ENCODE measurements at places on chromosomes 11 and 22.
A peak's percentile ranks its signal among the peaks of the same experiment; 100 is the strongest.

- DNase-seq = no peak
Observed at GRCh38 chr22:28237112-28237511, 318.1 kb upstream of the PITPNB start.

- peak; percentile 70 for DNase-seq
Observed at GRCh38 chr11:92340839-92341238, 116.2 kb downstream of the FAT3 start.

DNA sequence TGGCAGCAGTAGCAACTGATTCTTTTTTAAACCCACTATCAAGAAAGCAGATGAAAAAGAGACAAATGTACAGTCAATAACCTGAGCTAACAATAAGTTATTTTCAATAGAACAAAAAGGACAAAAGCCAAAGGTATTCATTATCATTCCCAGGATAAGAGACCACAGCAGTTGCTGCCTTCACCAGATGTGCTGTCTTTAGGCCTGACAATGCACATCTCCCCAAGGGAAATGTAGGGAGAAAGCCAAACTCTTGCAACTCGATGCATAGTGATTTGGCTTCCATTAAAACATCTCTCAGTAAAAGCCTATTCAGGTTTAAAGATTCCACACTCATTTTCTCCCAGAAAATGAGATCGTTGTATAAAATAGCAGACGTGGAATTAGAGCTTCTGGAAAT is 210.7 kb downstream of the METTL15 start:
- no peak for DNase-seq

DNA sequence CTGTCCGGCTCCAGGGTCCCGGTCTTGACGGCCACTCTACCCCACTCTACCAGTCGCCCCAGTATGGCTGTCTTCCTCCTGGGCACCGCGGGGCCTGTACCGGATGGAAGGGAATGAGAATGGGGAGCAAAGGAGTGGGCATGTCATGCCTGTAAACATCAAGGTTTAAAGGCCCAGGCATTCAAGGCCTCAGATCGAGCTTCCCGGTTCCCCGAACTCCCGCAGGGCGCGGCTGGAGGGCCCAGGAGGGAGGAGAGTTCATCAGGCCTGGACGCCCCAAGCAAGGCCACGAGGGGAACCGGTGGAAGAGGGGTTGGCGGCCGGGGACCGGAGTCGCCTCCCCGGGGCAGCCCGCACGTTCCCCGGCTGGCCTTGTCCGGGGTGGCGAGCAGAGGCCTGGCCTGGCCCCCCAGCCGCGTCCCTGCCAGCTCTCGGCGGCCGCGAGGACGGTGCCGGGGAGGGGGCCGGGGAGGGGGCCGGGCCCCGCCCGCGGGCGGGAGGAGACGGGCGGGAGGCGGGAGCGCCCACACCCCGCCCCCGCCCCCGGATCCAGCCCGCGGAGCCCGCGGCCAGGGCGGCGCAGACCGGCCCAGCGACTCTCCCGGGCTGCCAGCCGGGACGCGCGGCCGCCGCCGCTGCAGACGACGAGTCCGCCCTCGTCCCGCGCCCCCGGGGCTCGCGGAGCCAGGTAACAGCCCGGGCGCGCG is at the start of gene CDC42EP1:
Gene CDC42EP1 (plus strand): TSS at position 580 of the 707 bp plus-strand sequence. CDS start 5,870 bp downstream, outside the sequence.
- peak; percentile 67 for DNase-seq

DNA sequence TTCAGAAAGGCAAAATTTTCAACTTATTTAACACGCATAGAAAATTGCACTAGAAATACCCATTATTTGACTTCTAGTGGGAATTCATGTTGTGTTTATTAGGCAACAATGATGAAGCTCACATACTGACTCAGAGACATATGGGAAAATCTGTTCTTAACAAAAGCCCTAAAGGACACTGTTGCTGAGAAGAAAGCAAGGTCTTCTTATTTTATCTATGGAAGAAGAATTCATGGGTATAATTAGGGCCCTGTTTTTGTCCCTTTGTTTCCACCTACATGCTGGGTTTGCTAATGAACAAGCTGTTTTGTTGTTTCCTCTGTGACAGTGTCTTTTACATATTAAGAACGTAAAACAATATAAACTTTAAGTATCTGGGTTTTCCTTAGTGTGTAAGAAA is 606.7 kb upstream of the ARHGAP42 start:
- DNase-seq = no peak

- DNase-seq = no peak
Observed at GRCh38 chr11:1894759-1895158, 3.1 kb upstream of the PRR33 start.

GRCh38 chr11:20369826-20370225 is 6.3 kb downstream of the HTATIP2 start:
- DNase-seq = no peak

DNA sequence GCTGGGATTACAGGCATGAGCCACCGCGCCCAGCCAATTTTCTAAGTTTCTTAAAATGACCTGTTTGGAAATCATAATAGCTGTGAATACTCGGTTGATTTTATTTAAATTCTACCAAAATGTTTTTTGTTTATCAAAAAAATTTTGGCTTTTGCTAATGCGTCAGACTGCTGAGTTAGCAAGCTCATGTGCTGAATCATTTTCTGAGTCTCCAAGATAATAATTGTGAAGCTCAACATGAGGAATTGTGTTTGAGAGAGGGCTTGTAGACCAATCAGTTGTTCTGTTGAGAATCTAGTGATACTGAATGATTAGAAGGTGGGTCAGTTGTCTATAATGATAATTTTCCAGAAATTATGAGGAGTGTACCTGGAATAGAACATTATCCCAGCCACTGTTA is 15.9 kb downstream of the RNF214 start:
- DNase-seq = no peak

DNA sequence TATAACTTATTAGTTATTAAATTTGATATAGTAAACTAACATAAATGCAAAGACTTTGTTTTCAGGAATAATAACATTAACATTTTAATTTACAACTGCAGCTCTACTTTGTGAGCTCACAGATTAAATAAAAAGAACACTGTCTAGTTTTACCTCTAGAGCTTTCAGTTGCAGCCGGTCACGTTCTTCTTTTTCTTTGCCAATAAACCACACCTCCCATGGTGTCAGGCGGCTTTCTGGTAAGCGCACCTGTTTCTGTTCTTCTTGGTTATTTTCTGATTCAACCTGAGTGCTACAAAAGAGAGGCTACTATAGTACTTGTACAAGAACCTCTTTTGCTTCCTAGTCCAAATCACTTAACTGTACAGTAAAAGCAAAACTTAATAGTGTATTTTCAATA is 5.8 kb downstream of the CCDC34 start:
- DNase-seq = no peak

- DNase-seq = no peak
Observed at GRCh38 chr11:104159356-104159755, 4.6 kb downstream of the PDGFD start.

GRCh38 chr22:45064313-45065278 is 54.8 kb upstream of the PHF21B start:
- peak; percentile 90 for DNase-seq

DNA sequence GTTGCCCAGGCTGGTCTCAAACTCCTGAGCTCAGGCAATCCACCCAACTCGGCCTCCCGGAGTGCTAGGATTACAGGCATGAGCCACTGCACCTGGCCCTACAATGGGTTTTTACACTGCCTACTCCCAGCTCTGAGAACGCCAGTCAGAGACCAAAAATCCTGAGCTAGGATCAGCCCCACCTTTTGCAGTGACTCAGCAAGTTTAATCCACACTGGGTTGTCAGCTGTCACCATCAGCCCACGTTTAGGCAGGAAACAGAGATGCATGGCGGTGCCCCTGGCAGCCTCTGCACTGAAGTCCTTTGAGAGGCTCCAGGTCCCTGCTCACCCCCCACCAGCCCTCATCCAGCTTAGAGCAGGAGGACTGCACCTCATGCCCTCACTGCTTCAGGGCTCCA is 117.6 kb downstream of the ARHGAP8 start:
- no peak for DNase-seq

DNA sequence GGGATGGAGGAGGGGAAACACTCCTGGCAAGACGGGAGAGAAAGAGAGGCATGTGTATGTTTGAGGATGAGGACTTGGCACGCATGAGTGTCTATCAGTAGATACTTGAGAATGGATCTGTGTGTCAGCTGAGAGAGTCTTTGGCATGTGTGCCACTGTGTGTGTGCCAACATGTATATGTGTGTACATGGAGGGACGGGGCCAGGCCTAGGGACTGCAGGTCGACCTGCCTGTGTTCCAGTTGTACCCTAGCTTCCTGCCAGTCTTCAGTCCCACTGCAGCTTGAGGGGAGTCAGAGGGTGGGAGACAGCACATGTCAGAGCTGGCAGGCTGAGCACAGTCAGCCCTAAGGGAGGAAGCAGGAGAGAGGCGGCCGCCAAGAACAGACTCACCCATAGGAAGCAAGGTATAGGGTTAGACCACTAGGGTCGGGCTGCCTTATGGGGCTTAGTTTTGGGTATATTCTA is 5.6 kb downstream of the CLCF1 start:
- no peak for DNase-seq

GRCh38 chr11:116641561-116642045 is 131.2 kb downstream of the BUD13 start:
- peak; percentile 18 for DNase-seq

GRCh38 chr11:93526641-93527583 is 16.3 kb downstream of the SMCO4 start:
- DNase-seq = no peak

- DNase-seq = peak; percentile 79
Observed at GRCh38 chr11:111911563-111912401, at the start of gene CRYAB. Gene CRYAB, minus strand, starts transcription at chr11:111911770. Its CDS starts 46 bp downstream, at chr11:111911724.

DNA sequence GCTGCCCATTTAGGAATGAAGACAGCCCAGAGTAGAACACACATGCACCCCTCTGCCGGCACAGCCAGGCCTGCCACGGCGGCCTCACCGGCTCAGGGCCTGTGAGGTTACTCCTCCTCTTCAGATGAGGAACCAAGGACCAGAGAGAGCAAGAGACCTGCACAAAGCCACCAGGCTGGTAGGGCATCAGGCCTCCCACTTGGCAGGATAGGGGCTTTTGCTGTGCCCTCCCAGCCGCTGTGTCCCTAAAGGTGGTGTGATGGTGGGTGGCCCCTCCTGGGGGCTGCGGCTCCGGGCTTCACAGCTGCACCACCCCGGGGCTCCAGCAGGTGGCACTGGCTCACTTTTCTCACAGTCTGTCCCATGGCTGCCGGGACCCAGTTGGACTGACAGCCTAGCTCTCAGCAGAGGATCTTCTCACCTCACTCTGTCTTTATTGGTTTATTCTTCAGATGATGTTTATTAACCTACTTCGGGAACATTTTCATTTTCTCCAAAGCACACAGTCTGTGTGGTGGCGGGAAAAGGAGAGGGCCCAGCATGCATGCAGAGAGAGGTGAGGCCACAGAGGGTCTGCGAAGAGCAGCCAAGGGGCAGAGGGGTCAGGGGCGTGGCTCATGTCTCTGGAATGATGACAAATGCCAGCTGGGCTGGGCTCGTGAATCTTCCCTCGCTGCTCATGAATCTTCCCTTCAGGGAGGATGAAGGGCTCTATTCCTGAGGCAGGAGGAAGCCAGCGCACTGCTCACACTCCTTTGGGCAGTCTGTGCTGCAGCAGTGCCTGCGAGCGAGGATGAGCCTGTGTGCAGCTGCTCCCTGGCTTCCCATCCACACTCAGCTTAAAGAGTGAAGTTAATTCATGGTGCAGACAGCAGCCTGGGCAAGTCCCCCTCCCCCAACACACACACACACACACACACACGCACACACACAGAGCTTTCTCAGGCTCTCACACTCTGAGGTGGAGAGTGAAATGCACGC is 101.1 kb upstream of the PITPNB start:
- DNase-seq = peak; percentile 77

GRCh38 chr11:117064275-117064674 is 34.0 kb downstream of the SIK3 start:
- peak; percentile 55 for DNase-seq

DNA sequence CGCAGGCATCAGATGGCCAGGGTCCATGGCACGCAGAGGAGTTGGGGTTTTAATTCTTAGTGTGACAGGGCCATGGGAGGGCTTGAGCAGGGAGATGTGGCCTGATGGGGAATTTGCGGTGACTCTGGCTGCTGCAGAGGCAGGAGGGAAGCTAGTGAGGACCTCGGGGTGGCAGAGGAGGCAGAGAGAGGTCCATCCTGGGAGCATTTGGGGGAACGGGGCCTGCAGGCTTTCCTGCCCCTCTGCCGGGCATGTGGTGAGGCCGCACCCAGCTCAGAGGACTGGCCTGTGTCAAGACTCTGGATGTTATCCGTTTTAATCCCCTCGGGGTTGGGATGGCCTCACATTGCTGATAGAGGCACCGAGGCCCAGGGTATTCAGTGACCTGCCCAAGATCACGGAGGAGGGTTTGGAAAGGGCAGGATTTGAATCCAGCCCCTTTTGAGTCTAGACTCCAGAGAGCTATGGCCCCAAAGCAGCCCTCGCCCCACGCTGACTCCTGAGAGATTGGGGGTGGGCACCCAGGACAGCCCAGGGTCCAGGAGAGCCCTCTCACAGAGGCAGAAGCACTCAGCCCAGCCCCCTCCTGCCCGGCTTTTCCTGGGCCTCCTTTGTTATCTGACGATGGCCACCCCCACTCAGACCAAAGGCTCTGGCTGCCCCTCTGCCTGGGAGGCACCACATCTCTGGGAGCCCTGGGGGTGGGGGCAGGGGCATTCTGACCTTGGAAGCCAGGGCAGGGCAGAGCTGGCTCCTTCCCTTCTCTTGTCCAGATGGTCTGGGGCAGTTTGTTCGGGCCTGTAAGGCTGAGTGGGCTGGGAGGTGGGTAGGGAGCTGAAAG is 13.9 kb downstream of the MGAT3 start:
- DNase-seq = no peak

DNA sequence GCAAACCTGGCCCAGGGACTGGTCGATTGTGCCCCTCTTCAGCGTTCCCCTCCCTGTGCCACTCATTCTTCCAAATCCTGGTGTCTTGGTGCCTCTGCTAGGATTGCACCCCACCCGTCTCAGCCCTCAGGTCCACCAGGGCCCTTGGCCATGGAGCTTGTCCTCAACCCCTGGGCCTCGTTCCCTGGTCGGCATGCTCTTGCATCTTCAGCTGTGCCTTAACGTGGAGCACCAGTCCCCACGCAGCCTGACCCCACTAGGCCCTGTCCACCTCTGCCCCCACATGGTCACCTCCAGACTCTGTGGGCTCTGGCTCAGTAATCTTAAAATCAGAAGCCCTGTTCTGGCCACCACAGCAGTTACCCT is 61.1 kb downstream of the OSBP2 start:
- DNase-seq = no peak

DNA sequence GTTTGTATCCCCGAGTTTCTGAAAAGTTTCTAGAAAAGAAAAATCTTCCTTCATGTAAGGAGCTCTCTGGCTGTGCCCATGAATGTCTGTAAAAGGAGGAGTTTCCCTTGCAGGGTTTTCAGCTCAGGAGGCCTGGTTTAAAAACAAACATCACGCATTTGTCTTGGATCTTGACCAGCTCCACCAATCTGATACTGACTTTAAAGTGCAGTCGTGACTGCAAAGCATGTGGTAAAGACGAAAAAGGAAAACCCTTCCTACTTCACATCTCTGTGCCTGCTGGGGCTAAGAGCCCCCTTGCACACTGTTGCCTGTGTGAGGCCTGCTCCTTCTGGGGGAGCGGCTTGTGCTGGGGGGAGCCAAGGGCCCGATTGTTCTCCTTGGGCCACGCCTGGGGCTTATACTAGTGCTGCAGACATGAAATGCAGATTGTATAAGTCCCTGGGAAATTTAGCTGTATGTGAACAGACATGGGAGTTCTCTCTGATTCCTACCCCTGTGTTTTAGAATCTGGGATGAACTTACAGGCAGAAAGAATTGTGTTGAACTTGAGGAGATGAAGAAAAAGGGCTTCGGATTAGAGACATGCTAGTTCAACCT is 62.1 kb downstream of the ADAMTS15 start:
- DNase-seq = no peak

- DNase-seq = no peak
Observed at GRCh38 chr22:44275631-44275995, 37.1 kb downstream of the SHISAL1 start.
